ENCODE measurements at places on chromosomes 7 and 10.

- DNase-seq: no peak
Observed at GRCh38 chr7:20326342-20326741, 4.4 kb upstream of the ITGB8 start.

GRCh38 chr10:22631646-22632278 lies 82.6 kb downstream of the PIP4K2A start:
- no peak for DNase-seq

GRCh38 chr10:103111031-103111917 lies 81.8 kb downstream of the NT5C2 start:
- DNase-seq: no peak

- no peak for DNase-seq
Observed at GRCh38 chr7:56091591-56091990, 1.2 kb downstream of the PHKG1 start.

GRCh38 chr10:46048152-46048551 lies 2.1 kb upstream of the MSMB start:
- no peak for DNase-seq
